ENCODE measurements at places on chromosomes 4 and X.

DNA sequence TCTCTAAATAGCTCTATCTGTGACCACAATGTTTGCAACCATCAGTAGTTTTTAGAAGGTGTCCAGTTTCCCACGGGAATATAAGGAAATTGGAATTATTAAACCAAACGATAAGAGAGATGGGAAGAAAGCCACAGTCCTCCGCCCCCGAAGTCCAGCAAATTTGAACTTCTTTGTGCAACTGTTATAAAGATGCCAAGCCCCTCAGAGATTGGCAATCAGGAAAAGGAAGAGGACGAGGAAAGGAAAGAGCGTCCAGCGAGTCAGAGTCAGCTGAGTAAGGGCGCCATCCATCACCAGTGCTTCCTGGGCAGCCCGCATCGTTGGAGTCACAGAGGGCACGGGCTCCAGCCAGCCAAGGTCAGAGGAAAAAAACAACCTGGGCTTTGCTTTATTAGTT lies 35.7 kb downstream of the LDB2 start:
- DNase-seq = no peak

- no peak for DNase-seq
Measured at GRCh38 chr4:105594099-105595010, 41.9 kb downstream of the ARHGEF38 start.

GRCh38 chrX:107676559-107677378 lies 48.5 kb downstream of the PRPS1 start:
- DNase-seq = no peak

DNA sequence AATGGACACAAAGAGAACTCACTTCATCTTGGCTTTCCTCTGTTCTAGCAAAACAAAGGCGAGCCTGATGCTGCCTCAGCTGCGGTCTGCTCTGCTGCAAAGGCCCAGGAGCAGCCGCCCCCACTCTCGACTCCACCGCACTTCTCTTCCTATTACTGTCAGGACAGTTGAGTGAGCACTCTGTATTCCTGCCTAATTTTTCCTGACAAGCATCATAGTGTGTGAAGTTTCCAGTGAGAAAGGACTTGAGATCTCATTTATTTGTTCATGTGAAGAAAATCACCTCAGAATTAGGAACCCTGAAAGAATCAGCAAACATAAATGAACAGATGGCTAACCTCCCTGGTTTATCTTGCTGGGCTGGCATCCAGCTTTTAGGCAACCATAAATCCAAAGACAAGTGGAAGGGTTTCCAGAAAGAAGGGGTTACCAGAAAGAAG lies 15.6 kb downstream of the SCARB2 start:
- DNase-seq = no peak

DNA sequence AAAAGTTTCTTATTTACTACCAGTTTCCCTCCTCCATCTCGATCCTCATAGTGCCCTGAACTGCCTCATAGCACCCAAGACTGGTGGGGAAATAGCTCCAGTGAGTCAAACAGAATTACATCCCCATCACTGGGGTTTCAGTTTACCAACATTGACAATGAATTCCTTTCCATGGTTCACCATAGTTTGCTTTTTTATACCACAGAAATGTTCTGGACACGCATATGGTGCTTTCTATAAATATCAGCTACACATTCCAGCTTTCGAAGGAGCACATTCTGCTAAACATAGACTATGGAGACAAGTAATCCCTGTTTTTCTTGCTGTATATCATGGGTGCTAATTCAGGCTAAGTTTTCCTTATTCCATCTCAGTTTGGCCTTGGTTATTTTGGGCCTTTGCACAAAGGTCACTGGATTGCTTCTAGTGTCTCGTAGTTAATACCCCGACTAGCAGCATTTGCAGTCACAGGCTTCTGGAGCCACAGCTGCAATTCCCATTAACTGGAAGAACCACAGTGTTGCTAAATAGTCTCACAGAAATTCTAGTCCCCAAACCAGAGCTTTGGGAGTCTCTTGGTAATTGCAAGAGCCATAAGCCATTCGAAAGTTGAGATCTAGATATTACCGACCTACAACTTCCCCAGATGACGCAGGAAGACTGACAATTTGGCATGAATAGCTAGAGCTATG lies 53.4 kb upstream of the TRPC3 start:
- DNase-seq = no peak

DNA sequence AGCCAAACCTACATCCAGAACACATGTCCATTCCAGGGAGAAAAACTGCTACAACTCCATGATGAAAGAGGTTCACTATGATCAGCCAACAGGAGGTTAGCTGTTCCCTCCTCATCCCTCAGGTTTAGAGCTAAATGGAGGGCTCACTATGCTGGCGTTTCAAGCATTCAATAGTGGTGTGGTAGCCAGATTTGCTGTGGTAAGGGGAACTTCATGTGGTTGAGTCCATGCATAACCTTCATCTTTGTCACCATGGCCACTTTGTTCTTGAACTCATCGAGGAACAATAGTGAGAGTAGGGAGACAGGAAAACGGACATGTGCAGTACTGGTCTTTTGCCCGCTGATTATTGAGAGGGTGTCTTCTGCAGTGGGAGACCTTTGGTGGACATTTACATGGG lies 33.8 kb downstream of the ALPK1 start:
- DNase-seq = no peak

GRCh38 chrX:150052226-150052625 lies 113.9 kb upstream of the EOLA2 start:
- DNase-seq = no peak

DNA sequence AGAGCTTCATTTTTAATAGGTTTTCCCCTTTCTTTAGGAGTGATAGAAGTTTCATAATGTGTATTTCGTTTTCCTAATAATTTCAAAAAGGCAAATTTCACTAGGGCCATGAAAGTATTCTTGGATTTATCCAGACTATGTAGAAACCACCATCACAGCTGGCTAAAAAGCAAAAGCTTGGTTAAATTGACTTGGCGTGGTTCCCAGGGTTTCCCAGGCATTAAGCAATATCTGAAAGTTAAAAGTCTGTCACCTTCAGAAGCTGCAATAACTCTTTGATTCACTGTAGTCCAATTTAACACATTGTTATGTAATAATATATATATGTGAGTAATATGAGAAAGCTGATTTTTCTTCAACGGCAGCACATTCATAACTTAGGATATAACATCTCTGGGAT lies 38.3 kb downstream of the NDNF start:
- no peak for DNase-seq

GRCh38 chr4:53531585-53532224 lies 59.6 kb downstream of the LNX1 start:
- no peak for DNase-seq

Data from activated CD8-positive, alpha-beta memory T cell treated with anti-CD3 and anti-CD28 coated beads for 4 hours (primary cell).